ENCODE measurements at places on chromosomes 11 and 22.

- DNase-seq = no peak
- H3K4me3 ChIP-seq = no peak overlapping the region
- H3K27ac ChIP-seq = no peak overlapping the region
- H3K4me1 ChIP-seq = no peaks in the 10 kb centered on the region
- no peaks in the 10 kb centered on the region for H3K36me3 ChIP-seq
- peaks cover 14% of the 10 kb centered on the region for H3K27me3 ChIP-seq
Observed at GRCh38 chr11:119957951-119958350, 180.0 kb downstream of the TRIM29 start.

DNA sequence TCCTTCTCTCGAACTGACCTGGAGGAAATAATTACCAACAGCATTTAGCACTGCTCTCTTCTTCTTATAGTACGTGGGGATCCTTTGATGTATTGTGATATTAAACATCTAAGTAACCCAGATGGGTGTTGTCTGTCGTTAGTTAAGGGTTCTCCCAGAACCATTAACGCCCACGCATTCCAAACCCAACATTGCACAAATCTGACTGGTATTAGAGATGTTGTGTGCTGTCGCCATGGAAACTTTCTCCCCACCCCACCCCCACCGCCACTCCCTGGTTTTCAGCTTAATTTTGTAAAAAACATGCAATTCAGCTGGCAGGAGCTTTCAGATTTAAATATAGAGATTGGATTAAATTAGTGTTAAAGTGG is 1495.2 kb downstream of the TBC1D22A start:
- no peak overlapping the region for H3K4me3 ChIP-seq
- no peaks in the 10 kb centered on the region for H3K36me3 ChIP-seq
- H3K27ac ChIP-seq = no peak overlapping the region
- DNase-seq = no peak
- peaks cover 14% of the 10 kb centered on the region for H3K27me3 ChIP-seq
- H3K4me1 ChIP-seq = peaks cover 8% of the 10 kb centered on the region

DNA sequence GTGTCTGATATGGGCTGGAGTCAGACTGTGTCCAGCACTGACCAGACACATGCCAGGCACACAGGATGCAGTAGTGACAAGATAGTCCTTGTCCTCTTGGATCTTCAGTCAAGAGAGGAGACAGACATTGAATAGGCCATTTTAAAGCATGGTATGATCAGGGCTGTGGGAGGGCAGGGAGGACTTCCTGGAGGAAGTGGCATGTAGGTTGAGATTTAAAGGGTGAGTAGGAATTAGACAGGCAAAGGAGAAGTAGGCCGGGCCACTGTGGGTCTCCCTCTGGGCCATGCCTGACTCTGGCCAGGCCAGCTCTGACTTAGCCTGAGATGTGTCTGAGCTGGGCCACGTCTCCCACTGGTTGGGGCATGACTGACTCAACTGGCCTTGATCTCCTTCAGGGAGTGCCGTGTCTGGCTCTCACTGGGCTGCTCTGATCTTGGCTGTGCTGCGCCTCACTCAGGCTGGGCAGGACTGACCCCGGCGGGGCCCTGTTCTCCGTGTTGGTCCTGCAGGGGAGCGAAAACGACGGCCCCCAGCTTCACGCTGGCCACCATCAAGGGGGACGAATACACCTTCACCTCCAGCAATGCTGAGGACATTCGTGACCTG is 71.2 kb downstream of the MYO7A start:
- H3K36me3 ChIP-seq = no peaks in the 10 kb centered on the region
- H3K4me3 ChIP-seq = no peak overlapping the region
- DNase-seq = no peak
- no peak overlapping the region for H3K27ac ChIP-seq
- H3K27me3 ChIP-seq = no peaks in the 10 kb centered on the region
- peaks cover 4% of the 10 kb centered on the region for H3K4me1 ChIP-seq

- no peaks in the 10 kb centered on the region for H3K27me3 ChIP-seq
- no peak overlapping the region for H3K27ac ChIP-seq
- H3K36me3 ChIP-seq = no peaks in the 10 kb centered on the region
Observed at GRCh38 chr11:1988667-1989317, 8.8 kb downstream of the H19 start.

GRCh38 chr11:1546077-1546535 is 26.0 kb downstream of the DUSP8 start:
- H3K27me3 ChIP-seq = peaks cover 11% of the 10 kb centered on the region
- H3K4me1 ChIP-seq = peaks cover 10% of the 10 kb centered on the region
- H3K27ac ChIP-seq = no peak overlapping the region
- DNase-seq = no peak
- no peaks in the 10 kb centered on the region for H3K36me3 ChIP-seq

DNA sequence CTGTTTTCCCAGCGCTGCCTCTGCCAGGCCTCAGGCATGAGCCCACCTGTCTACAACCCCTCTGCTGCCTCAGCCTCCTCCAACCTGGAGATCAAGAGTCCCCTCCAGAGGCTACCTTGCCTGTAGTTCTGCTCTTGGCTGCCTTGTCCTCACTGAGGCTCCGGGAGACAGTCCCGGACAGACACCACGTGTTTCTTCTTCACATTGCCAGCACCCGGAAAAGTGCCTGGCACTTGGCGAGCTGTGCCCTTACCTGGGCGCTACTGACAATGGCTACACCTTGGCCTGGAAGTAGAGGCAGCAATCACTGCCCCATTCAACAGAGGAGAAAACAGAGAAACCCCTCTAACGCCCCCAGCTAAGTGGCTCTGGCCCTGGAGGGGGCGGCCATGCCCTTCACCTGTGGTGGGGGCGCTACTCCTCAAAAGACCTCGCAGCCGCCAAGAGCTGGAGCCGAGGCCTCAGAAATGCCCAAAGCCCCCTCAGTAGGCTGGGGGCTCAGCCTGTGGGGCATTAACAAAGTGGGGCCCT is 3.0 kb upstream of the NAP1L4 start:
- no peak overlapping the region for H3K27ac ChIP-seq
- no peak for DNase-seq
- peaks cover 2% of the 10 kb centered on the region for H3K27me3 ChIP-seq

GRCh38 chr11:47288066-47288465 is 18.1 kb downstream of the MADD start:
- H3K27ac ChIP-seq = no peak overlapping the region
- no peak overlapping the region for H3K4me3 ChIP-seq
- H3K36me3 ChIP-seq = peaks cover 30% of the 10 kb centered on the region
- no peak for DNase-seq
- no peaks in the 10 kb centered on the region for H3K4me1 ChIP-seq
- H3K27me3 ChIP-seq = no peaks in the 10 kb centered on the region

GRCh38 chr11:100923555-100923954 is 206.1 kb downstream of the PGR start:
- no peak overlapping the region for H3K27ac ChIP-seq
- no peak for DNase-seq
- no peaks in the 10 kb centered on the region for H3K27me3 ChIP-seq
- H3K4me3 ChIP-seq = no peak overlapping the region
- no peaks in the 10 kb centered on the region for H3K36me3 ChIP-seq

DNA sequence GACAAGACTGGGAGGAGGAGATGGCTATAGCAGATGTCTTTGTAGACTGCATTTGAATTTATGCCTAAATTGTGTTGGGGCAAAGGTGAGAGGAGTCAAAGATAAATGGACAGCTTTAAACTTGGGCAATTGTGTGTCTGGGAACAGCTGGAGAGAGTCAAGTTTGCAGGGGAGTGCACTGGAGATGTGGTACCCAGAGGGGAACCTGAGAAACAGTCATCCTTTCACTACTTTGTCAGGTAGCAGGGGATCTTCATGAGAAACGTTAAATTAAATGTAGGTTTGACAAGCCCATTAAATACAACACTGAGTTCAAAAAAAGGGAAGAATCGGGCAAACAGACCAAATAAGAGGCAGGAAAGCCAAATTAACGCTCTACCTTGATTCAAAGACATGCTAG is 277.7 kb downstream of the OPCML start:
- H3K36me3 ChIP-seq = no peaks in the 10 kb centered on the region
- DNase-seq = no peak
- no peaks in the 10 kb centered on the region for H3K27me3 ChIP-seq
- H3K4me1 ChIP-seq = no peaks in the 10 kb centered on the region

- H3K27ac ChIP-seq = peak overlapping the region; percentile 3
- DNase-seq = no peak
- peak overlapping the region; percentile 71 for H3K4me3 ChIP-seq
Observed at GRCh38 chr22:43185860-43186261, 1.1 kb downstream of the TTLL12 start.

GRCh38 chr11:123740787-123741158 is 687 bp downstream of the ZNF202 start:
- peaks cover 50% of the 10 kb centered on the region for H3K4me1 ChIP-seq
- H3K4me3 ChIP-seq = peak overlapping the region; percentile 90
- no peaks in the 10 kb centered on the region for H3K27me3 ChIP-seq
- peak overlapping the region; percentile 93 for H3K27ac ChIP-seq

DNA sequence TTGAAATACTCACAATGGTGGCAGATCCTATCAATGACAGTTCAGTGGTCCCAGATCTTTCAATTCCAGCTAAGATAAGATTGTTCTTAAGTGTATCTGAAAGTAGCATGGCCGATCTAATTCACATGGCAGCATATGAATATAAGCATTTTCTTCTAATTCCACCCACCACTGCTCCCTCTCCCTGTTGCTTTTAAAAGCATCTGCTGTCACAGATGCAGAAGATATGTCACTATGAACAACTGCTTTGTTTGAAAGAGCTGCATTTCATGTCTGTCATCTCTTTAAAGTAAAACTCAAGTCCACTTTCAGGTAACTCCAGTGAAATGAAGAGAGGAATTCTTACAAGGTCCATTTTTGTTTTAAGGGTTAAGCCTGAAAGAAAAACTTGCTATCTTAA is 1044.0 kb downstream of the DLG2 start:
- DNase-seq = no peak
- H3K4me1 ChIP-seq = no peaks in the 10 kb centered on the region
- H3K27me3 ChIP-seq = no peaks in the 10 kb centered on the region
- H3K36me3 ChIP-seq = no peaks in the 10 kb centered on the region
- H3K27ac ChIP-seq = no peak overlapping the region

- no peak overlapping the region for H3K27ac ChIP-seq
- H3K27me3 ChIP-seq = peaks cover 29% of the 10 kb centered on the region
- DNase-seq = no peak
- H3K4me1 ChIP-seq = peaks cover 11% of the 10 kb centered on the region
- H3K4me3 ChIP-seq = peak overlapping the region; percentile 66
- H3K36me3 ChIP-seq = no peaks in the 10 kb centered on the region
Observed at GRCh38 chr11:43942662-43943371, 380 bp downstream of the C11orf96 start.

GRCh38 chr11:117337076-117337475 is 9.4 kb downstream of the CEP164 start:
- no peak for DNase-seq
- no peak overlapping the region for H3K27ac ChIP-seq
- H3K4me3 ChIP-seq = no peak overlapping the region
- peaks cover 2% of the 10 kb centered on the region for H3K4me1 ChIP-seq
- H3K27me3 ChIP-seq = no peaks in the 10 kb centered on the region
- H3K36me3 ChIP-seq = peaks cover 21% of the 10 kb centered on the region

DNA sequence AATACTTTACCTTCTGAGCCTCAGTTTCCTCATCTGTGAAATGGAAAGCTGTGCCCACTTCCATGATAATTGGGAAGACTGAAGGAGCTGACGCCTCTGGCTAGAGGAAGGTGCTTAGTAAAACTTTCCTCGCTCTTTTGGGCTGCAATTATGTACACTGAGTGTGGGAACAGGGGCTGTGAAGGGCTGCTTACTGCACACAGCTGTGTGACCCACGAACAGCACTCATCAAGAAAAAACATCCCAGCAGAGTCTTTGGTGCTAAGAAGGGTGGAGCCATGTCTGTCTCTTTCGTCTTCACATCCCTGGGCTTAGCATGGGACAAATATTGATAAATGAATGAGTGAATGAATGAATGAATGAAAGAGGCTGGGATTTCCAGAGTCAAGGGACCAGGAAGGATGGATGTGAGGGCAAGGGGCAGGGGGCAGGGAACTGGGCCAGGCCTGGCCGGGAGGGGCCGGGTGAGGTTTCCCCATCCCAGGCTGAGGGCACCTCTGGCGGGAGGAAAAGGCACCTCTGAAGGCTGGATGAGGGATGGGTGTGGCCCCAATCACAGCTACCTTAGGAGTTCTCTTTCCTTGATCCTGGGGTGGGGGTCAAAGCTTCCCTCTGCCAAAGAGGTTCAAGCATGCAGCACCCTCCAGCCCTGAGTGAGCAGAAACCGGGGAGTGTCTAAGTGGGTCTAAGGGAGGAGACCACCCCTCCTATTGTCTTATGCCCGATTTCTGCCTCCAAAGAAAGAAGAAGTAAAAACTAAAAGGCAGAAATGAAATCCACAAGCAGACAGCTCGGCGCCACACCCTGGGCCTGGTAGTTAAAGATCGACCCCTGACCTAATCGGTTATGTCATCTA is 9.2 kb upstream of the CD5 start:
- no peak overlapping the region for H3K4me3 ChIP-seq
- no peaks in the 10 kb centered on the region for H3K27me3 ChIP-seq
- H3K27ac ChIP-seq = peak overlapping the region; percentile 93
- H3K4me1 ChIP-seq = peaks cover 48% of the 10 kb centered on the region

DNA sequence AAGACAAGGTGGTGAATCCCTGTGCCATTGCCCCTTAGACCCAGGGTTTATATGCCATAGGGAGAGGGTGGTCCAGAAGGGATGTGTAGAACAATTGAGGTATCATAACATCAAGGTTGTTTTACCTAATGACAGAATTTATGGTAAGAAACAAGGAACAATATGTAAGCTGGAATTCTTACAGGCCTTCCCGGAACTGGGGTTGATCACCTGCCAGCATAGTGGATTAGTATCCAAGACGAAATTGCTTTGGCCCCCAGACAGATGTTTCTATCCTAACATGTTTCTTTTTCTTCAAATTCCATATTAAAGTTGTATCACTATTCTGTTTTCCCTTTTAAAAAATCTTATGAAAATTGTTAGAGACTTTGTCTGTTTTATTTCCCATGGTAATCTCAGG is 343.8 kb upstream of the ANO3 start:
- H3K36me3 ChIP-seq = no peaks in the 10 kb centered on the region
- no peaks in the 10 kb centered on the region for H3K4me1 ChIP-seq
- no peak overlapping the region for H3K4me3 ChIP-seq
- no peaks in the 10 kb centered on the region for H3K27me3 ChIP-seq
- no peak overlapping the region for H3K27ac ChIP-seq

- no peaks in the 10 kb centered on the region for H3K36me3 ChIP-seq
- peaks cover 17% of the 10 kb centered on the region for H3K27me3 ChIP-seq
- H3K4me1 ChIP-seq = no peaks in the 10 kb centered on the region
- H3K27ac ChIP-seq = no peak overlapping the region
- DNase-seq = no peak
- H3K4me3 ChIP-seq = no peak overlapping the region
Observed at GRCh38 chr11:120061761-120062560, 76.0 kb downstream of the TRIM29 start.

- H3K36me3 ChIP-seq = peaks cover 71% of the 10 kb centered on the region
- DNase-seq = peak; percentile 58
- H3K27ac ChIP-seq = peak overlapping the region; percentile 1
Observed at GRCh38 chr11:95835768-95836488, 45.6 kb downstream of the CEP57 start.

- peaks cover 42% of the 10 kb centered on the region for H3K27me3 ChIP-seq
- no peak overlapping the region for H3K4me3 ChIP-seq
- H3K36me3 ChIP-seq = no peaks in the 10 kb centered on the region
Observed at GRCh38 chr11:19243143-19243542, 2.4 kb upstream of the E2F8 start.

- H3K27me3 ChIP-seq = no peaks in the 10 kb centered on the region
- no peak overlapping the region for H3K4me3 ChIP-seq
- H3K4me1 ChIP-seq = peaks cover 40% of the 10 kb centered on the region
- H3K27ac ChIP-seq = no peak overlapping the region
Observed at GRCh38 chr11:128828350-128828749, 38.7 kb downstream of the KCNJ1 start.
